Breast epithelium (tissue), 4 donors: ENCODE measurements at places on chromosomes 2 and 18. TPM values are rescaled to one million over a fixed set of nuclear protein-coding genes. Genes with fewer than 3 reads are reported as not detected.

DNA sequence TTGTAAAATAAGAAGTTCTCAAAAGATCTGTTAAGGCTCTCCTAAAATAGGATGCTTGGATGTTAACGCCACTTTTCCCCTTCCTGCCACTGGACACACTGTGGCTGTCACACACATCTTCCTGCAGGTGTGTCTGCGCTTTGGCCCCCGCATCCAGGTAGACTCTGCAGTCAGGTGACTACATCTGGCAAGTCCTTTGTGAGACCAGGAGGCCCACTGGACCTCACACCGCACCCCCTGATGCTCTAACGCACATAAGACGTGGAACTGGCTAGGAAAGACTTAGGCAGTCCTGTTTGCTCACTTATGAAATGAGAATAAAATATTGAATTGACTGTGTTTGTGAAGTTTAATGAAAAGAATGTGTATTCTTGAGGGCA, 67.6 kb upstream of the PXDN start:
- no peak for DNase-seq

- DNase-seq = no peak
These were observed 1432.6 kb upstream of the TMEFF2 start for GRCh38 chr2:193627187-193627926.

- no peak for DNase-seq
These were observed 49.8 kb upstream of the OTX1 start for GRCh38 chr2:63000801-63001200.

Gene DUSP28
- total RNA-seq = 5.9 TPM

Gene PLA2R1
- total RNA-seq = 12.5 TPM

DNA sequence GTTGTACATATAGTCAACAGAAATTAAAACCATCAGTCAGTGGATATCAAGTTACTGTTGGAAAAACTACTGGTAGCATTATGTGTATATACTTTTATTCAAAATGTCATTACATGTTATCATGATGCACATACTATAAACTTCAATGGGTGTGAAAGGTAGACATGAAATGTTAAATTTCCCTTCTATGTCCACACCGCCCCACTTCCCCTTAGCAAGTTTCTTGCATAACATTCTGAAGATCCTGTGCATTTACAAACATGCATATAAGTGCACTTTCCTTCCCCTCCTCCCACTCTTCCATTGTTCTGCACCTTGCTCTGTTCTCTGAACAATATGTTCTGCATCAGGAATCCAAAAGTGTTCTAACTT, 16.6 kb upstream of the HK2 start:
- DNase-seq = no peak

Gene CD8B2
- total RNA-seq = not detected

DNA sequence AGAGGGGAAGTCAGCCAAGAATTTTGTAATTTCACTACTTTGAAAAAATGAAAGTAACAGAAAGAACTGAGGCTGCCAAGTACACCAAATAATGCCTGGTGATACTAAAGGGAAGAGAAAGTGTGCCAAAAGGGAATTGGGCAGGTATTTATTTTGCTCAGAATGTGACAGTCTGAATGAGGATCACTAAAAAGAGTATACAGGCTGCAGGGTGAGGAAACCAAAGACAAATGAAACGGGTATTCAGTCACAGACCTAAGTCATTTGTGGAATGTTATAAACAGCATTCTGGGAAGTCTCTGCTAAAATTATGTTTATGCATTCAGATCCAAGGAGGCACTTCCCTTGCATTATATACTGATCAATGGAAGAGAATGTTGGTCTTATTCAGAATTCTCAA, 418.6 kb upstream of the SLC39A10 start:
- no peak for DNase-seq

Gene BCL2
- total RNA-seq = 82.5 TPM

Gene UGT1A3
- total RNA-seq = 0.16 TPM

GRCh38 chr2:8485736-8486135, 196.1 kb upstream of the ID2 start:
- DNase-seq = no peak

Gene HTR2B
- 1.4 TPM for total RNA-seq

DNA sequence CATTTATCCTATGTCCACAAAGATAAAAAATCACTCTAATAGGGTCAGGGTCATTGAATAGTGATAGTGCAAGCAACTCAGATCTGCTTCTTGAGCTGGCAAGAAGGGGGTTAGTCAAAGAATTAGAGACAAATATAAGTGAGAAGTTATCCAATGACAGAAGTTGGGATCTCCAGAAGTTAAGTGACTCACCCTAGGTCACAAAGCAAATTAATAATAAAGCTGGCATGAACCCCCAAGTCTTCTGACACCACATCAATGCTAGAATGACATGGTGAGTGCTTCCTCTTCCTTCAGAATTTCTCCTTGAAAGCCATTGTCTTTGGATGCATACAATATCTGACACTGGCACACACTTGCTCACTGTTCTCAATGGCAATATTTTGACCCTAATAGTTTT, 343.5 kb downstream of the RIT2 start:
- no peak for DNase-seq

- DNase-seq = no peak
These were observed 42.0 kb upstream of the HS6ST1 start for GRCh38 chr2:128360711-128361110.

- DNase-seq = no peak
These were observed at the start of gene GKN2 for GRCh38 chr2:68952887-68953521. Gene GKN2, minus strand, starts transcription at chr2:68952893. Its CDS starts 32 bp downstream, at chr2:68952861.

- no peak for DNase-seq
These were observed 879.2 kb upstream of the DDX18 start for GRCh38 chr2:116935097-116935814.

DNA sequence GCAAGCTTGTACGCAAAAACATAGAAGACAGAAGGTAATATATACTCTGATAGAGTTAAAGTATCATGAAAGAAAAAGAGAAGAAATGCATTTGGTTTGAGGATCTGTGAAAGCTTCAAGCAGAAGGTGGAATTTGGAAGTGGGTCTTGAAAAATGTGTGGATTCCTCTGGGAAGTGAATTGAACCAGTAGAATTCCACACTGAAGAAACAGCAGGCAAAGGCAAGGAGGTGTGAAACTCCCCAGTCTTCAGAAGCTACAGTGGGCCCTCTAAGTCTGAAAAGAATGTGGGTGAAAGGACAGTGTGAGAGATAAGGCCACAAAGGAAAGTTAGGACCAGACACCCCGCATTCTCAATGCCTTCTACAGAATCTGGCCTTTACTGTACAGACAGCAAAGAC, 25.6 kb downstream of the COBLL1 start:
- no peak for DNase-seq

Gene STAT1
- total RNA-seq = 79.6 TPM

- no peak for DNase-seq
These were observed 44.9 kb upstream of the ID2 start for GRCh38 chr2:8636721-8637636.

Gene ABCA12
- total RNA-seq = 3.6 TPM

GRCh38 chr2:220747736-220748135, 824.4 kb downstream of the EPHA4 start:
- DNase-seq = no peak

GRCh38 chr2:8456151-8457091, 225.4 kb upstream of the ID2 start:
- DNase-seq = no peak

Gene ADGRF3
- not detected for total RNA-seq

Gene PMAIP1
- 5.3 TPM for total RNA-seq

- no peak for DNase-seq
These were observed 45.8 kb upstream of the HAAO start for GRCh38 chr2:42838133-42838532.

DNA sequence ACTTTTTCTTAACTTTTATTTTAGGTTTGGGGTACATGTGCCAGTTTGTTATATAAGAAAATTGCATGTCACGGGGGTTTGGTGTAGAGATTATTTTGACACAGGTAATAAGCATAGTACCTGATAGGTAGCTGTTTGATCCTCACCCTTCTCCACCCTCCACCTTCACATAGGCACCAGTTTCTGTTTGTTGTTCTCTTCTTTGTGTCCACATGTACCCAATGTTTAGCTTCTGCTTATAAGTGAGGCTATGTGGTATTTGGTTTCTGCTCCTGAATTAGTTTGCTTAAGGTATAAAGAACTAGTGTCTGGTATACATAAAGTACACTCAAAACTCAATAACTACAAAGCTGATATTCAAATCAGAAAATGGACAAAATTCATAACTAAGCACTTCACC, 654.6 kb upstream of the LINC00305 start:
- no peak for DNase-seq

DNA sequence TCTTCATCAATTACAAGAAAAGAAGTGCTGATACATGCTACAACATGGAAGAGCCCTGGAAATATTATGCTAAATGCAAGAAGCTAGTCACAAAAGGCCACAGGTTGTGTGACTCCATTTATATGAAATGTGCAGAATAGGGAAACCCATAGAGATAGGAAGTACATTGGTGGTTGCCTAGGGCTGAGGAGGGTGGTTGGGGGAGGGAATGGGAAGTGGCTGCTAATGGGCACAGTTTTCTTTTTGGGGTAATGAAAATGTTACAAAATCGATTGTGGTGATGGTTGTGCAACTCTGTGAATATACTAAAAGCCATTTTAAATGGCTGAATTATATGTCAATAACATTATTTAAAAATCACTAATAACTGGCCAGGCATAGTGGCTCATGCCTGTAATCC, 24.3 kb upstream of the RESP18 start:
- no peak for DNase-seq

Gene B3GNT2
- total RNA-seq = 16.3 TPM

Gene KIAA2012
- not detected for total RNA-seq

Gene UGT1A10
- not detected for total RNA-seq

Gene GCG
- total RNA-seq = not detected

Gene DOCK10
- total RNA-seq = 13.8 TPM

Gene CNGA3
- total RNA-seq = 0.15 TPM

DNA sequence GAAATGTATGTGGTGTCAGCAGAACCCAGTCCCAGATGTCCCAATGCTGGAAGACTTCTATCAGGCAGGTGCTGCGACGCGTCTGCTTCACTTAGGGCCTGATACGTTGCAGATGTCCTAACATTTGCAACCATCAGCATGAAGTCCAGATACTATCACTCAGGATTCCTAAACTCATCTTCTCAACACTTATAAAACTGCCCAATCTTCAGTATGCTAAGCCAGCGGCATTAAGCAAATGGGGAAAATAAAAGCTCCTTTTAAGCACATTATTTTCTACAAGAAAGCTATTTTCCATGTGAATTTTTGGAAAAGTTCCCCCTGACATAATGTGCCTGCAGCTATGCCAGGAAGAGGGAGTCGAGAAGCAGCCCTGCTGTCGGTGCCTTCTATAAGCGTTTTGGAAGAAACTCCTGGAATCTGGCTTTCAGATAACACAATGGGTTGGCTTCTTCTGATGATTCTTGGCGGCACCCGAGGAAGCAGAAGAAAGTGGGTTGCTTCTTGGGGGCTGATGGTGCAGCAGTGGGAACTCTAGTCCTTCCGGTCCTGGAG, 60.7 kb upstream of the ITGA6 start:
- DNase-seq = no peak

DNA sequence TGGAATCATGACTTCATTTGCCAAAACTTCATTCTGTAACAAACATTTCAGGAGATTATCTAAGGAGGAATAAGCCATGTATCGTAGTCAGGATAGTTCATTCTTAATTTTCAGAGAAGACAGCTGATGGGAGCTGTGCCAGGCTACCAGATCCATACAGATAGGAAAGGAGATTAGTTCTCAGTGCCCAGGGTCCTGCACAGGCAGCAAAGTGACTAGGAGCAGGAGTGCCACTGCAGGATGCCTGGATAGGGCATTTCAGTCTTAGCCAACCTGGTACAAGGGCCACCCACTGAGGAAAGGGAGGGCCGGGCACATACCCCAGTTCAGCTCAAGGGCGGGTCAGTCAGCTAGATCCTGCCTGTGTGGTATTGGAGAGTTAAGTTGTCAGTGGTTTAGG, 6.7 kb upstream of the OSR1 start:
- DNase-seq = no peak

Gene CFAP221
- not detected for total RNA-seq

- DNase-seq = no peak
These were observed 4.5 kb downstream of the FAM117B start for GRCh38 chr2:202639231-202639630.

DNA sequence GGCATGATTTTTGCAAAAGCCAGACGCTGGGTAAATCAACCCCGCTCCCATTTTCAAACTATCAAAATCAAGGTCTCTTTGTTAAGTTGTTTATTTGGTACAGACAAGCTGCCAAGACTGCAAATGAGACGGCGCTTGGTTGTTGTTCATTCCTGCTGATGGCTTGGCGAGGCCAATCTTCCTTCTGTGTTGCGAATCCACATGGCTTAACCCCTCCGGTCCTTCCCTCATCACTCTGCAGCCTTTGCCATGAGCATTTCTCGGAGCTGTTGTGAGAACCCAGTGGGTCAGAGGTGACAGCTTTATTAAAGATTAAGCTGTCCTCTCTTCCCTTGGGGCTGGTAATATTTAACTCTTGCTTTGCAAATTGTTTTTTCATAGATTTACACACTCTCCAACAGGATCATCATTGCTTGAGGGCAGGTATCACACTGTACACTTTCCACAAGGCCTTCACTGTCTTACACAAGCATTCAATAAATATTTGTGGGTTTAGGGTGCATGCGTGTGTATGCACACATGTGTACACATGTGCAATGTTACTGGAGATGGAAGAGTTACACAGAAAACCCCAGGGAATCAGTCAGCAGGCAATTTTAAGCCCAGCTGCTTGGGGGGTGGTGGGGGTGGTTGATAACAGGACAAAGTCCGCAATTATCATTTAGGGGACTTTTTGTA, 27.8 kb upstream of the KCNF1 start:
- DNase-seq = no peak

DNA sequence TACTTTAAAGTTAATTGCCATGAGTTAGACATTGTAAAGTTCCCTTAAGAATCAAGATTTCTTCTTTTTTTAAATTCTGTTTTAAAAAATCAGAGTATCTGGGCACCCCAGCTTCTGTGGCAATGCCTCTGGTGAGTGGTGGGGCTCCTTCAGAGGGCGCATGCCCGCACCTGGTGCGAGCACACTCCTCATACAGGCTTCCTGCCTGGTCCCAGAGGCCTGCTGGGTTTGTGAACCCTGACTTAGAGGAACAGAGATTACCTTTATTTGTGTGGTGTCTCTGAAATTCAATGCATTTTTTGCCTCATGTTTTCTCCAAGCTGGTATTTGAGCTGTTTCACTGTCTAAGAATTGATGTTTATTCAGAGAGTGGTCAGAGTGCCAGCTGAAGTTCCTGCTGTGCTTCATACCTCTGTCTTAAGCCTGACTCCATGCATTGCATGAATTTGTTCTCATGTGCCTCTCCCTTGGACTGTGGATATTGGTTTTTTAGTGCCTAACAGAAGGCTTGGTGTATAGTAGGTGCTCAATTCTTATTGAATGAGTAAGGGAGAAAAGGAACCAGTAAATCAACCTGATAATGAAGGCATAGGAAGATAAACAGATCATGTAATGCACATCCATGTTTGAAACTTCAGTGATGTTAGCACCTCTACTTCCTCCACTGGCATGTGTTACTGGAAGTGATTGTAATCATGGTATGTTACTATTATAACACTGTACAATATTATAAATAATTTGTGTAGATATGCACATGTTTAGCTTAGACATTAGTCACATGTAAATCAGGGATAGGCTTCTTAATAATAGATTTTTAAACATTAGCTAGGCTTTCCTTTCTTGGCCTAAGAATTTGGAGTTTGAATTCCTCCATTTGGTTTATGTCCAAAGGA, 29.0 kb downstream of the PHLPP1 start:
- no peak for DNase-seq
